ENCODE measurements at places on chromosomes 7 and 10.

DNA sequence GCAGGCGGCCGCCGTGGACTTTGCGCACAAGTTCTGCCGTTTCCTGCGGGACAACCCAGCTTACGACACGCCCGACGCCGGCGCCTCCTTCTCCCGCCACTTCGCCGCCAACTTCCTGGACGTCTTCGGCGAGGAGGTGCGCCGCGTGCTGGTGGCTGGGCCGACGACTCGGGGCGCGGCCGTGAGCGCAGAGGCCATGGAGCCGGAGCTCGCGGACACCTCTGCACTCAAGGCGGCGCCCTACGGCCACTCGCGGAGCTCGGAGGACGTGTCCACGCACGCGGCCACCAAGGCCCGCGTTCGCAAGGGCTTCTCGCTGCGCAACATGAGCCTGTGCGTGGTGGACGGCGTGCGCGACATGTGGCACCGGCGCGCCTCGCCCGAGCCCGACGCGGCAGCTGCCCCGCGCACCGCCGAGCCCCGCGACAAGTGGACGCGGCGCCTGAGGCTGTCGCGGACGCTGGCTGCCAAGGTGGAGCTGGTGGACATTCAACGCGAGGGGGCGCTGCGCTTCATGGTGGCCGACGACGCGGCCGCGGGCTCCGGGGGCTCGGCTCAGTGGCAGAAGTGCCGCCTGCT lies 14.1 kb downstream of the SH2B2 start:
- DNase-seq: no peak
- H3K27me3 ChIP-seq: no peaks in the 10 kb centered on the region
- H3K4me1 ChIP-seq: peaks cover 54% of the 10 kb centered on the region
- no peak overlapping the region for H3K27ac ChIP-seq
- H3K36me3 ChIP-seq: peaks cover 49% of the 10 kb centered on the region

GRCh38 chr7:99193527-99194220 lies 14.2 kb downstream of the KPNA7 start:
- no peaks in the 10 kb centered on the region for H3K27me3 ChIP-seq
- H3K4me1 ChIP-seq: no peaks in the 10 kb centered on the region
- DNase-seq: no peak
- H3K27ac ChIP-seq: no peak overlapping the region
- no peaks in the 10 kb centered on the region for H3K36me3 ChIP-seq
- H3K4me3 ChIP-seq: no peak overlapping the region

- H3K36me3 ChIP-seq: no peaks in the 10 kb centered on the region
- no peak overlapping the region for H3K4me3 ChIP-seq
- H3K27me3 ChIP-seq: no peaks in the 10 kb centered on the region
- DNase-seq: no peak
- H3K4me1 ChIP-seq: no peaks in the 10 kb centered on the region
Observed at GRCh38 chr10:43970717-43971116, 322.0 kb upstream of the ZNF32 start.

DNA sequence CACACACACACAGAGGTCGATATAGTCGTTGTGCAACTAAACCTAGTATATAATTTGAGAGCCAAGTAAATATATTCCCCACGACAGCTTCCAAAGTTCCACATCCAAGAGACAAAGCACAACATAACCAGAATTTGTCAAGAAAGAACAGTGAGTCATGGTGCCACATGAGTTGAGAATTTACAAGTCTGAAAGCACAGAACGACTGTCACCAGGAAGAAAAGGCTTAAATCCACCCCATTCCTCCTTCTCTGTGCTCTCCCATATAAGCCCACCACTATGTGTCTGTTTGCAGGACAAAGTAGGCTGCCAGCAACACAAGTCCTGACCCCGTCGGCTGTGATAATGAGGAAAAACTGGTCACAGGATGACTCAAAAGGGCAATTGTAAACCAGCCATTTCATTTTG lies 32.8 kb downstream of the GSAP start:
- peaks cover 93% of the 10 kb centered on the region for H3K36me3 ChIP-seq
- no peak overlapping the region for H3K4me3 ChIP-seq
- DNase-seq: no peak
- no peaks in the 10 kb centered on the region for H3K27me3 ChIP-seq
- no peaks in the 10 kb centered on the region for H3K4me1 ChIP-seq

DNA sequence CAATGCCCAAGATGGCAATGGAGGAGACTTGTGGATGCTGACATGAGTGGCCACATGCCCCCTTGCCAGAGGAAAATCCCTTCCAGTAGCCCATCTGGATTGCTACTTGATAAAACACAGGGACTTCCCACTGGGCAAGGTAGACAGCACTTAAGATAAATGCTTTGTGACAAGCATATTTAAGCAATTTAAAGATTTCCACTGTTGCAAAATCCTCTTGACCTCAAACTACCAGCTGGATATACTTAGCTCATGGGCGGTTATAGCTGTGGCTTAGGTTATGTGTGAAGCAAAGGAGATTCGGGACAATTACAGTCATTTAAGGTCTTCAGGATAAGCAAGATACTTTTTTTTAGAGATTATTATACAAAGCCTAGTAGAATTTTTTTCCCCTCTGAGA lies 238.1 kb downstream of the BMPER start:
- H3K36me3 ChIP-seq: no peaks in the 10 kb centered on the region
- no peak for DNase-seq
- H3K4me3 ChIP-seq: no peak overlapping the region
- no peaks in the 10 kb centered on the region for H3K27me3 ChIP-seq
- H3K27ac ChIP-seq: no peak overlapping the region

DNA sequence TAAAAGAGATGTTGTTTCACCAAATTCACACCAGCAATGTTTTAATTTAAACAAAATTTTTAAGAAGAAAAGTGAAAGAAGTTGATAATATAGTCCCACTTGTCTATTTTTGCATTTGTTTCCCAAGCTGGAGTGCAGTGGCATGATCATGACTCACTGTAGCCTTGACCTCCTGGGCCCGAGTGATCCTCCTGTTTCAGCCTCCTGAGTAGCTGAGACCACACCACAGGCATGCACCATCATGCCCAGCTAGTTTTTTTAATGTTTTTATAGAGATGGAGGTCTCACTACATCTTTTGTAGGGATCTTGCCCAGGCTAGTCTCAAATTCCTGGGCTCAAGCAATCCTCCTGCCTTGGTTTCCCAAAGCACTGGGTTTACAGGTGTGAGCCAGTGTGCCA lies 14.1 kb upstream of the NDUFA5 start:
- no peaks in the 10 kb centered on the region for H3K27me3 ChIP-seq
- H3K27ac ChIP-seq: no peak overlapping the region
- no peaks in the 10 kb centered on the region for H3K36me3 ChIP-seq
- no peak for DNase-seq
- H3K4me3 ChIP-seq: no peak overlapping the region

GRCh38 chr10:95430231-95430951 lies 130.8 kb downstream of the SORBS1 start:
- no peak overlapping the region for H3K27ac ChIP-seq
- H3K27me3 ChIP-seq: no peaks in the 10 kb centered on the region
- no peak overlapping the region for H3K4me3 ChIP-seq
- H3K4me1 ChIP-seq: peaks cover 5% of the 10 kb centered on the region
- peak; percentile 75 for DNase-seq
- H3K36me3 ChIP-seq: no peaks in the 10 kb centered on the region

Data from B cell (primary cell).